ENCODE measurements at places on chromosomes 3 and 15.

DNA sequence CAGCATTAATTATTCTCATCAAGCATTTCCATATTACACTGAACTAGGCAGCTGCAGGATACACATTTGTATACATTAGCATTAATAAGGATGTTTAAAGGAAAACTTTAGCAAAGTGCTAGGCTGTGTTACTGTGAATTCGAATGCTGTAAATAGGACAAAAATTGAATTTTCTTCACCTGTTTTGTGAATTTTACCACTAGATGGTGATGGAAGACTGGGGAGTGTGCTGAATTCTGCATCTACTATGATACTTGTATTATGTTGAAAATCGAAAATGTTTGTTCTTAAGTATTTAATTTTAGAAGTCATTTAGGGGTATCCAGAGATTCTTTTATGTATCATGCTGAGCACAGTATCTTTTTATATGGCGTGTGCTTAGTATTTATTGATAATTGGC lies 12.3 kb upstream of the P2RY14 start:
- peak; percentile 32 for DNase-seq

DNA sequence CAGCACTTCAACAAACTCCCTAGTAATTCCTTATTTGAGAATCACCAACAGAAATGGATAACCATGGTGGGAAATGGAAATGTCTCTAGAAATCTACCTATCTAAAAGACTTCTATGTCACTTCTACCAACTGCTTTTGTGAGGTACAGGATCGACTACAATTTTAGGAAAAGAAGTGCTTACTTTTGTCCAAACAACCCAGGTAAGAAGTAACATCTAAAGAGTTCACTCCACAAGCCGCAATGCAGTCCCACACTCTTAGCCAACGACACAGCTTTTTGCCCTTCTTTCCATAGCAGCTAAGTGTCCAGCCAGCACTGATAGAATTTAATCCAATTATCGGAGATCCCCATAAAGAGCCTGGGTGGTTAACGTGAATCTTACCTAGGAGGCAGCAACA lies 28.1 kb downstream of the ANXA2 start:
- no peak for DNase-seq

DNA sequence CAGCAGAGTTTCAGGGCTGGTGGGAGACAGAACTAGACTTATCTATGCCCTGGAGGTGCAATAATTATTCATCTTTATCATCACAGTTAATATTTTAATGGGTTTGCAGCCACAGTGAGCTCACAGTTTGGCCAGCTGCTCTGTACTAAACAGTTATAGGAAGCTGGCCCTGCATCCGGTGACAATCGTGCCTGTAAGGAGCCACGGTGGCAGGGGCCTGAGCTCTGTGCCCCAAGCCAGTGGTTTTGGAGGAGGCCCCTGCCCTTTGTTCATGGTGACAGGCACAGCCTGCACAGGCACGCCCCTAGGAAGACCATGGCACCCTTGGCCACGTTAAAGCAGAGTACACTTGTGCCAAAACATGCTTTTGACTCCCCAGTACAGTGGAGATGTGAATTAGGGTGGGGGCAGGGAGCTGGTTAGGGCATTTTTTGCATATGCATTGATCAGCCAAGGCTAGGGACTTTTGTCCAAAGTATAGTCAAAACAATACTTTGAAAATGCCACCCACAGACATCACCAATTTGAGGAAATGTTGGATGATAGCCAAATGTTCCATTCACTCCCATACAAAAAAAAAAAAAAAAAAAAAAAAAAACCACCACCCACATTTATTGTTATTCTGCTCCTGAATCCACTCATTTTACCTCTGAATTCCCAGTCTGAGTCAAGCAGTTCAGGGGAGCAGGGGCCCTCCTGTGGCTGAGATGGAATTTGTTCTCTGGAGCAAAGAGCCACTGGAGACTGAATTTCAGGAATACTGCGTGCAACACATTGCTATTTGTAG lies 3.4 kb upstream of the RFTN1 start:
- DNase-seq = peak; percentile 63

DNA sequence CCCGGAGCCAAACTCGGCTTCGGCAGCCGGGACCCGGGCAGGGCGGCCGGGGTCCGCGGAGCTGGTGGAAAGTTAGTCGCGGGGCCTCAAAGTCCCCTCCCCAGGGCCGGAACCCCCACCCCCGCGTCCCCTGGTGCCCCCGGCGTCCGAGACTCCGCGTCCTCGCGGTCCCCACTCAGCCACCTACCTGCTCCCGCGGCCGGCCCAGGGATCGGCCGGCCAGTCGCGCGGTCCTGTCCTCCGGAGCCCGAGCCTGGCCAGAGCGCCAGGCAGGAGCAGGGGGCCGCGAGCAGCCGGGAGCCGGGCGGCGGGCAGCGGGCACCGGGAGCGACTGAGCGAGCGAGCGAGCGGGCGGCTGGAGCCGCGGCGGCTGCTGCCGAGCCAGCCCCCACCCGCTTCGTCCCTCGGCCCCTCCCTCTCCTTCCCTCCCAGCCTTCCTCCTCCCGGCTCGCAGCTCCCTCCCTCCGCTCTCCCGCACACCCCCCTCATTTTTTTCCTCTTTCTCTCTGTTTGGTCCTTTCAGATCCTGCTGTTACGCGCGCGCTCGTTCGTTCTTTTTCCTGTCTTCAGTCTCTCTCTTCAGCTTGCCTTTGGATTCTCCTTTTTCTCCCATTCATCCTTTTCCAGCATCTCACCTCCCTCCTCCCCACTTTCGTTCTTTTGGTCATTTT lies at the start of gene MEGF11:
Gene MEGF11, minus strand, starts transcription at position 333 of the 671 bp plus-strand sequence. CDS start 125,347 bp downstream, outside the sequence.
- DNase-seq = peak; percentile 72

GRCh38 chr3:194976049-194976451 lies 290.4 kb downstream of the FAM43A start:
- DNase-seq = no peak

GRCh38 chr3:156664831-156665178 lies 9.6 kb upstream of the TIPARP start:
- no peak for DNase-seq

- no peak for DNase-seq
Observed at GRCh38 chr15:65286069-65286703, 497 bp downstream of the PARP16 start.

- no peak for DNase-seq
Observed at GRCh38 chr3:153442799-153443487, 280.9 kb downstream of the RAP2B start.

DNA sequence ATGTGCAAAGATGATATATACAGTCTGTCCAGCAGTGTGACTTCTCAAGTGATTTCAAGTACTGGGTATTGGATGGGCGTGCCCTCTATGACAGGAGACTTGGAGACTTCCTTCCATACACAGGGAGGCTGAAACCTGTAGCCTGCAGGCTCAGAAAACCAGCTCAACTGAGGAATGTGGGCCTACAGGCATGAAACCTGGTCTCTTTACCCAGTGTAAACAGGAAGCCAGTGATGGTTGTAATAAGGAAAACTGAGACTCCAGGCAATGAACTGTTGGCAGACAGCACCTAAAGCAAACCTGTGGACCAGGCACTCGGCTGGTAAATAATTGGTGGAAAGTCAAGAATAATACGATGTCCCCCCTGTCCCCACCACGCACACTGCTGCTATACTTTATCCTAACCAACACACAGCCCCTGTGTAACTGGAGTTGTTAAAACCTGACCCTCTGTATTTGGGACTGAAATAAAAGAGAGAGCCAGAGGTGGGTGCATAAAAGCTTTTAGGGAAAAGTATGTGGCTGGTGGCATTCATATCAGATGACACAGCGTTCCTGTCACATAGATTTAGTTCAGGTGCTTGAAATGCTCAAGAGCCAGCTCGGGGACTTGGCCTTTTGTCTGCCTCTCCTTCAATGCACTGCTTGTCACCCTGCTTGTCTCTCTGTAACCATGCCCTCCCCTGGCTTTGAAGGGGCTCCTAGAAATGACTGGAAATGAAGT lies 144.7 kb downstream of the TPRG1 start:
- DNase-seq = peak; percentile 80

DNA sequence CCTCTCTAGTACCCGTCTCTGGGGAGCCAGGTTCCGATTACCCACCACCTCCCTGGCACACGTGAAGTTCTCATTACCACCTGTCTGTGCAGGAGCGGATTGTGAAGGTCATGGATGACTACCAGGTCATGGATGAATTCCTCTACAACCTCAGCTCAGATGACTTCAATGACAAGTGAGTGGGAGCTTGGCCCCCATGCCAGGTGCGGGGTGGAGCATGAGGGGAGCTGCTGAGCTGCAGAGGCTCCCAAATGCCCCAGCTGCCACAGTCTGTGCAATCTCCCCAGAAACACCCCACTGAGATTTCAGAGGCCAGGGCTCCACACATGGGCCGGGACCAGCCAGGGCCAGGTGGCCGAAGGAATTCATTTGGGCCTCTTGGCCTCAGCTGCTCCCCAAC lies 34.3 kb downstream of the DNAH1 start:
- DNase-seq = no peak

- DNase-seq = no peak
Observed at GRCh38 chr3:46462111-46462510, 2.6 kb downstream of the LTF start.

DNA sequence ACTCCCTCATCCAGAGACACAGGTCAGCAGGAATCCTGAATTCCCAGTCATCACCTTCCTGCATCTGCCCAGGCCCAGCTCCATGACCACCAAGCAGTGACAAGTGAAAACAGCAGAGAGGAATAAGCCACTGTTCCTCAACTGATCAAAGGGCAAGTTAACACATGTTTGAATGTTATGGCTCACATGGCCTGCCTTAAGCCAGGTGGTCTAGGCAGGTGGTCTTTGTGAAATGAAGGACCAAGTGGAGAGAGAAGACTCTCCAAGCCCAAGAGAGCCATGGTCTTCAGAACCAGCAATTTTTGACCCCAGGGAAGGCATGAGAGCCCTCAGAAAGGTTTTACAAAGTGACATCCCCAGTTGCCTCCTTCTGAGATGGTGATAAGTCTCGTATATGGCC lies 161.8 kb downstream of the EPHB1 start:
- no peak for DNase-seq

DNA sequence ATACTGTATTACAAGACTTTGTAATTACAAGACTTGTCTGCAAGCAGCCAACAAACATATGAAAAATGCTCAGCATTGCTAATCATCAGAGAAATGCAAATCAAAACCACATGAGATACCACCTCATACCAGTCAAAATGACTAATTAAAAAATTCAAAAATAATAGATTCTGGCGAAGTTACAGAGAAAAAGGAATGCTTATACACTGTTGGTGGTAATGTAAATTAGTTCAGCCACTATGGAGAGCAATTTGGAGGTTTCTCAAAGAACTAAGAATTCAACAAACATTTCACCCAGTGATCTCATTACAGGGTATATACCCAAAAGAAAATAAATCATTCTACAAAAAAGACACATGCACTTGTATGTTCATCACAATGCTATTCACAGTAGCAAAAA lies 617.5 kb upstream of the CCDC54 start:
- DNase-seq = no peak

- peak; percentile 93 for DNase-seq
Observed at GRCh38 chr15:55742927-55743728, at the start of gene PRTG. Gene PRTG, minus strand, starts transcription at chr15:55743152. Its CDS starts 221 bp downstream, at chr15:55742931.

- no peak for DNase-seq
Observed at GRCh38 chr3:133192363-133192945, 154.3 kb downstream of the TMEM108 start.

DNA sequence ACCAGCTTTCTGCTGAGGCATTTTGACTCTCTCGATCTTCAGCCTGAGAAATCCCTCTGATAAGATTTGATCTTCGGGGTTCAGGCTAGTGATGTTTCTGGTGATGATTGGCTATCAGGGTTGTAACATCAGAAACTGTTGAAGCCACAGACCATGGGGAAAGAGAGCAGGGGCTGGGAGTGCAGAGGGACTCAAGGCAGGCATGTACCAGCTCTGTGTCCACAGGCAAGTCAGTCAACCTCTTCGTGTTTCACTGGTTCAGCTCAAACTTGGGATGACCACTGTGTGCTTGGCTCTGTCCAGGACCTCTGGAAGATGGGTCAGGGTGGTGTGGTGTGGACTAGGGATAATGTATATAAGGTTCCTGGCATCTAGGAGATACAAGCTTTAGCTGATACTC lies 116.5 kb downstream of the EEFSEC start:
- DNase-seq = peak; percentile 38

- no peak for DNase-seq
Observed at GRCh38 chr3:44680921-44681455, 31.5 kb upstream of the ZNF502 start.

- DNase-seq = no peak
Observed at GRCh38 chr3:157107644-157108133, 52.3 kb downstream of the CCNL1 start.

DNA sequence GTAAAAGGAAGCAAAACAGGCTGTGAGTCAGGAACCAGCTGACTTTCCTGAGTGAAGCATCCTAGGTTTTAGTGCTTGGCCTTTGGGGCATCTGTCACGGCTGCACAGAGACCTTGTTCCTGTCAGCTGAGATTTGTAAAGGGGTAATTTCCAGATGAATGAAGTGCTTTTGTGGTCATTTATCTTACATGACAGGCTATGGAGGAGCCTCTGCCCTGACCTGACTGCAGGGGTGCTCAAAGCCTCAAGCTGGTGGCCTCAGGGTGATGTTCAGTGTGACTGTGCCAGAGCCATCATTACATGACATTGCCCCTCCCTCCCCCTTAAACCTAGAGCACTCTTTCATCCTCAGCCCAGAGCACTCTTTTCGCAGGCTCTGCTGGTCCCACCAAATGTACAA lies 132.5 kb downstream of the ARNT2 start:
- no peak for DNase-seq

- DNase-seq = no peak
Observed at GRCh38 chr3:24197809-24198208, 252.7 kb downstream of the NR1D2 start.

DNA sequence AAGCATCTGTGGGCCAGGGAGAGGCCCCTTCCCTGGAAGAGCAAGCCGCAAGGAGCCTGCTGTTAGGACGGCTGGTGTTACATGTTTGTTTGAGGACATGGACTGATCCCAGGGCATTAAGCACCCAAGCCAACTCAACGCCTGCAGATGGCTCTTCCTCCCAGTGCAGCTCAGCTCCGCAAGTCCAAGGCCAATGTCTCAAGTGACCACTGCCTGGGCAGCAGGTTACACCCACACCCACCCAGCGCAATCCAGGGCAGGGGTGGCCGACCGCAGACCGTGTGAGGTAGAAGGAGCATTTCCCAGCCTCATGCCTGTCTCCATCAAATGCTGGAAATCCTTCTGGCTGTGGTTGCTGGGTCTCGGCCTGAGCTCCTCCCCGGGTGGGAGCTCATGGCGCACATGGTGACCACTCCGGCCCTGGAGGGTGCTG lies 14.5 kb downstream of the GP5 start:
- DNase-seq = no peak

- DNase-seq = no peak
Observed at GRCh38 chr3:184321666-184322065, 7.3 kb downstream of the EIF4G1 start.

DNA sequence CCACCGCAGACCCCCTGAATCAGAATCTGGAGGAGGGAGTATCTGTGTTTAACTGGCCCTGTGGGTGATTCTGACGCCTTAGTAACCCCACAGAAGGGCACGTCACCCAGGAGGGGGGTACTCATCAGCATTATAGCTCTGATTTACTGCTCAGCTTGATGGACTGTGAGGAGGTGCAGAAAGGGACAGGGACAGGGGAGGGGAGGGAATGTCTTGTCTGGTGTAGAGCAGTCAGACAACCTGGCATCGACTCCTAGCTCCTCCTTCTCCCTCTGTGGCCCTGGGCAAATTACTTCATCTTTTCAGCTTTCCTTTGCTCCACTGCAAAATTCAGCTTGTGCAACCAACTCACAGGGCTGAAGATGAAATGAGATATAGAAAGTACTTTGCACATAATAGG lies 42.3 kb upstream of the GLCE start:
- DNase-seq = peak; percentile 56

All from eye (tissue), 1 donor.